RKO (cell line): ENCODE measurements at places on chromosomes 4 and X.

DNA sequence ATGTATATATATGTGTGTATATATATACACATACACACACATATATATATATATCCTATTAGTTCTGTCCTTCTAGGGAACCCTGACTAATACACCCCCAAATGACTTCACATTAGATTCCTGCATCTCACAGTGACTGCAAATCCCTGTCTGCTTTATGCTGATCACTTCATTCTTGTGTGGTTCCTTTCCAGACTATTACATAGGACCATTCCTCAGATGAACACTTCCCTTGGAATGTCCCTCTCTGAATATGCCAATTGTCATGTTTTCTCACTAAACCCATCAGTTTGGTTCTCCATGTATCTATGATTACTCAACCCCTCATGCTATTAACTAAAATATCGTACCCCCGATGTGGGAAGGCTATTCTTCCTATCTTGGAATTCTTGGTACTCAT lies 605.2 kb upstream of the NR3C2 start:
- DNase-seq = no peak

- no peak for DNase-seq
Measured at GRCh38 chrX:40253771-40254170, 156.0 kb upstream of the BCOR start.

DNA sequence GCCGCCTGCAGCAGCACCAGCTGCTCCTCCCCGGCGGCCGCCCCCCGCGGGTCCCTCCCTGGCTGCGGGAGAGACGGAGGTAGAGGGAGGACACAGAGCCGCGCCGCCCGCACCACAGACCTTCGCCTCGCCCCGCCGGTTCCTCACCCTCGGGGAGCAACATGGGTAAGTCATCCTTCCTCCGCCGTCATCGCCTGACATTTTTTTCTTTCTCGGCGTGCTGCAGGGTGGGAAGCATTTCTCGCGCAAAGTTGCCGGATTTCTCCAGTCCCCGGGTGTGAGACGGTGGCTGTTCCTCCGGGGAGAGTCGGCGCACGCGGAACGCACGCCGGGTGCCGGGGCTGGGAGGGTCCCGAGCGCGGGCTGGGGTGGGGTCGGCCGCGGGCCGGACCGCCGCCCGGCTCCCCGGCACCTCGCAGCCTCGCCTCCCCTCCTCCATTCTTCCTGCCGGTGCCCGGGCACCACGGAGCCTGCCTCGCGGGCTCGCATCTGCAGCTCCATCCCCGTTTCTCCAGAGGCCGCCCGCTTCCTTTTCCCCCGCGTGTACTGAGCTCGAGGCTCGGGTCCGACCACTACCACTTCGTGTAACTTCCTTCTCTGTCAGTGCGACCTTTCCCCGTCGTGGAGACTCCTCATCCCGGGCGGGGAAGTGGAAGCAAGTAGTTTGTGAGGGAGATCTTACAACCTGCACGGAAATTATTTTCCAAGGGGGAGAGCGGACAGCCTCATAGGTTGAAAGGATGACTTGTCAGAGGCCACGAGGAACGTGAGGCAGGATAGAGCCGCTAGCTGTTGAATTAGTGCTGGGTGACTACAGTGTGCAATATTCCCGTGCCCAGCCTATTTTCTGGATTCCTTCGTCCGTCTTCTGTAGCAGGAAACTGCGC lies 464 bp downstream of the RAP1GDS1 start:
- DNase-seq = peak; percentile 86

DNA sequence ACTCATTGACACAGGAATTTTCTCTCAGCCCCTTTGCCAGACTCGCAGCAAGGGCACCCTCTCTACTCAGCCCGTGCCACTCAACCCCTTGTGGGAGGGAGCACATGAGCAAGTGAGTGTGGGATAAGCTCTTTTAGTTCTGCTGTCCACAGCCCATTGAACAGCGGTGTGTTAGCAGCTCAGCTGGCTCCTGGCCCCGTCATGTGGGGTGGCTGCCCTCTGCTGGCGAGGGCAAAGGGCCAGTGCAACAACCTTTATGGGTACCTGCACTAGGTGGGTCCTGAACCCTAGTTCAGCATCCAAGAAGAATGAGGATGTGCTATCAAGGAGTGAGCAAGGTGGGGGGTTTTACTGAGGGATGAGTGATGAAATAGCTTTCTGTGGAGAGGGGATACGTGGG lies 85.0 kb upstream of the ZNF81 start:
- DNase-seq = peak; percentile 32

- DNase-seq = no peak
Measured at GRCh38 chr4:30667919-30668318, 52.2 kb upstream of the PCDH7 start.

- no peak for DNase-seq
Measured at GRCh38 chr4:25915353-25915705, 1.3 kb downstream of the SMIM20 start.

- no peak for DNase-seq
Measured at GRCh38 chrX:69000877-69001276, 164.4 kb downstream of the PJA1 start.

GRCh38 chr4:108428923-108429322 lies 191.5 kb upstream of the RPL34 start:
- no peak for DNase-seq

DNA sequence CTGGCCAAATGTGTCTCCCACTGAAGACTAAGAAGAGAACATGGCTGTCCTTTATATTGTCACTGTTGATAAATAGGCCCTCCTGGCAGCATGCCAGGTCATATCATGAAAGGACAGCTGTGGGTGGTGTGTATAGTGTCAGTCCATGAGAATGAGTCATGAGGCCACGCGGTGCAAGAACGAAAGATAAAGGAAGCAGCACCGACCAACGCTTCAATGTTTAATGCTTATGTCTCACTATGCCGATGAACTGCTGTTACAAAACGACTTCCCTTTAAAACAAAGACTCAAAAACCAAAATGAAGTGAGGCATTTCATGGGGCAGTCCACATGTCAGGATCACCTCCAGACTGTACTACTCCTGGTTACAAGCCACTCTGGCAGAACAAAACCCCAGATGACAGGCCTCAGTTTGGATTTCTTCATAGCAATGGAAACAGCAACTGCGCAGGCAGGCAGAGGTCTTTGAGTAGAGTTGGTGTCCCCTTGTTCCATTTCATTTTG lies 5.2 kb upstream of the TCEANC start:
- DNase-seq = peak; percentile 9

DNA sequence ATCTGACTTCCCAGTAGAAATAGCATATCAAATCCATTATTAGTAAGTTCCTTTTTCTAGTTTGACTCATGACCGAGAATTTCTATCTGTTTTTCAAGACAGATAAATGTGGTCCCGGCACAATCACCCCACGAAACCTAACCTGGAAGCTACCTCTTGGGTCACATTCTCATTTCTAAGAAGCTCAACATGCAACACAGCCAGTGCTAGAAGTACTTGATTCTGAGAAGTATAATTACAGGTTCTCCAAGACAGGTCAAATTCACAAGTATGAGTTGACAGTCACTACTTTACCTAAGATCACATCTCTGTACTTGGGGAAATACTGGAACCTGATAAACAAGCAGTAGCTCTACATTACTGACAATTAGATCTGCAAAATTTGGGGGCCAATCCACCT lies 54.0 kb upstream of the PLAC1 start:
- DNase-seq = no peak

GRCh38 chr4:128315756-128316520 lies 28.3 kb upstream of the PGRMC2 start:
- no peak for DNase-seq

- no peak for DNase-seq
Measured at GRCh38 chr4:183757060-183757459, 98.0 kb downstream of the TRAPPC11 start.

- DNase-seq = no peak
Measured at GRCh38 chr4:168856312-168856711, 153.7 kb downstream of the CBR4 start.

DNA sequence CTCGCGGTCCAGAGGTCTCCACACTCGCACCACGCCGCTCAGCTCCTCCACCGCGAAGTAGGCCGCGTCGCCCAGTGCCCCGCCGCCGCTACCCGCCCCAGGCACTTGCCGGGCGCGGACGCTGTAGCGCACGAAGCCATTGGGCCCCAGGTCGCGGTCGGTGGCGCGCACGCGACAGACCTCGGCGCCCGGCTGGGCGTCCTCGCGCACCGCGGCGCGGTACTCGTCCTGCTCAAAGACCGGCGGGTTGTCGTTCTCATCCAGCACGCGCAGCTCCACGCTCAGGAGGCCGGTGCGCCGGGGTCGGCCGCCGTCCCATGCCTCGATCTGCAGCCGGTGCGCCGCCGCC lies 1.4 kb downstream of the DCHS2 start:
- DNase-seq = no peak

DNA sequence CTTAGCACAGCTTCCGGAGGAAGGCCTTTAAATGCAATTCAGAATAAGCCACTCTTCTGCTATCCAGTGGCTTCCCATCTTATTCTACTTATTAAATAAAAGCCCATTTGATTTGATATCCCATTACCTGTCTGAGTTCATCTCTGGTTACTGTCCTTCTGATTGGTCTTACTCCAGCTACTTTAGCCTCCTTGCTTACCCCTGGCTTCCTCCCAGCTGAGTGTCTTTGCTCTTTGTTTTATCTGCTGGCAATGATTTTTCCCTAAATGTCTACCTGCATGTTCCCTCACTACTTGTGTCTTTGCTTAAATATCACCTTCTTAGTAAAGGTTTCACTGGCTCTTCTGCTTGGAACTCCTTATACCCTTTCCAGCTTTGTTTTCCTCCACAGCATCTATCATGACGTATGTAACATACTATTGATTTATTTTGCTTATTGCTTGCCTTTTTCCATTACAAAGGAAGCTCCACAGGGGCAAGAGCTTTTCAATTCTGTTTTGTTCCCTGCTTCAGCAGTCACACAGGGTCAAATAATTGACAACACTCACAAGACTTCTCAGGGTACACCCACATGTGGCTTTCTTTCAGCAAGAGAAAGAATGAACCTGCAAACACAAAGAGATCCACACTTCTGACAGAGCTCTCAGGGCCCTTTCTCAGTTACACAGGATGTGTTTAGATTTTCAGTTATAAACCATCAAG lies 63.8 kb downstream of the TBC1D19 start:
- DNase-seq = no peak

GRCh38 chrX:139298437-139298836 lies 232.1 kb upstream of the F9 start:
- DNase-seq = no peak

DNA sequence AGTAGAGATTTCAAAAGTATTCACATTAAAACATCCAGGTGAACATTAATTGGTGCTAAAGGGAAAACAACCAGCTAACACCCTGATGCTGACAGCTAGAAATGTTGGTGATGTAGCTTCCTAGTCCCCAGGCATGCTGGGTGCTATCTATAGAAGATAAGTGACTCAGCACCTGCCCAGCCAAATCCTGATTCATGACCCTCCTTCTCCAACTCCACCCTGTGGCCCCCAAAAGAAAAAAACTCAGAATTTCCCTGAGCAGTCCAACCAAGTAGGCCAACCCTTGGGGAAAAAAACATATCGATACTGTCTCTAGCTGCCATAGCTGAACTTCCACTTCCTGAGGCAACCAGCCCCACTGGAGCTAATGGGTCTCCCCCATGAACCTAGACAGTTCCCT lies 197.6 kb upstream of the KLF3 start:
- peak; percentile 16 for DNase-seq

DNA sequence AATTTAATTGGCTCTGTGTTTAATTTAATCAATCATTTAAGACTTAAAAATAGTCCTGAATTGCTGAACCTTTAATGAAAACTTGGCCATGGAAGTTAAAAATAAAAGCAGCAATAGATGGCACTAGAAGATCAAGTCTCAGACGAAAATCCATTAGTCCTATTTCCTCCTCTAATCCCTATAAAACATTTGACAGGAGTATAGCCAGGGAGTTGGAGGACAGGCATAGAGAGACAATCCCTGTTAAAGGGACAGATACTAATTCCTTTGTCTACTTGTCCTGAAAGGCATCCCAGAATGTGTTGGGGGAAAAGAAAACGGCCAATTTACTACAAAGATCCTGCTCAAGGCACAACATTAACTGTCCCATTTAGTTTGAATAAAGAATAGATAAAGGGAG lies 276.3 kb upstream of the TACR3 start:
- DNase-seq = peak; percentile 9

GRCh38 chr4:24143741-24144140 lies 253.9 kb upstream of the PPARGC1A start:
- no peak for DNase-seq

DNA sequence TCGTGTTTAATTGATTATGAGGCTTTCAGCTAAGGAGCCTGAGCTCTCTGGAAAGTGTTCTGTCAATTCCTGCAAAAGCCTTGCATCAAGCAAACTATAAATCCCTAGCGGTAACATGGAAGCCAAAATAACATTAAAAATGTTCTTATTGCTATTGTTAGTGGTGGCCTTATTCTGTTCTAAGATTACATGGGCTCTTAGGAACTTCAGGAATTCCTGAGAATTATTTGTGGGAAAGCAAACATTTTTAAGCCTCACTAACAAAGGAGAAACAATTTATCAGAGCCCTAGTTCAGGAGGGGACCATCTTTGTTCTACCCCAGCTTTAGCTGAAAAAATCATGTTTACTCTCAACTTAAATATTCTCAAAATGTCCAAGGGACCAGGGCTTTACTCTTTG lies 119.6 kb downstream of the PAPSS1 start:
- DNase-seq = no peak

DNA sequence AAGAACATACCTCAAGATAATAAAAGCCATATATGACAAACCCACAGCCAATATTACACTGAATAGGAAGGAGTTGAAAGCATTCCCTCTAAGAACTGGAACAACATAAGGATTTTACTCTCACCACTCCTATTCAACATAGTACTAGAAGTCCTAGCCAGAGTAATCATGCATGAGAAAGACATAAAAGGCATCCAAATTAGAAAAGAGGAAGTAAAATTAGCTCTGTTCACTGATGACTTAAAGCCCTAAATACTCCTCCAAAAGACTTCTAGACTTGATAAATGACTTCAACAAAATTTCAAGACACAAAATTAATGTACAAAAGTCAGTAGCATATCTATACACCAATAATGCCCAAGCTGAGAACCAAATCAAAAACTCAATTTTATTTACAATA lies 235.7 kb downstream of the NKX6-1 start:
- DNase-seq = no peak

DNA sequence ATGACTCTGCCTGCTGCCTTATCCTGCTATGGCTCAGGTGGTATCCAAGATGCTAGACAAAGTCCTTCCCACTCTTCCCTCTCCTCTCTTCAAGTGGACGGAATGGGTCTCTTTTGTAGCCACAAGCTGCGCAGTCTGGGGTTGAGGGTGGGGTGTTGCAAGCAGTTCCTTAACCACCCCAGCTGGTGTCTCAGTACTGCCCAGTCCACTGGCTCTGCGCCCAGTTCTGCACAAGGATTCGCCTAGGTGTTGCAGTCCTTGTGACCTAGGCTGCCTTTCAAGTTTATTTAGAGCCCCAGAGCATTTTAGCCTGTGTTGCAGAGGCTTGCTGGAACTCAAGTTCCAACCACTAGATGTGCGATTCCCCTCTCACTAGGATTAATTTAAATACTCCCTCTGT lies 120.7 kb downstream of the NEXMIF start:
- DNase-seq = no peak

DNA sequence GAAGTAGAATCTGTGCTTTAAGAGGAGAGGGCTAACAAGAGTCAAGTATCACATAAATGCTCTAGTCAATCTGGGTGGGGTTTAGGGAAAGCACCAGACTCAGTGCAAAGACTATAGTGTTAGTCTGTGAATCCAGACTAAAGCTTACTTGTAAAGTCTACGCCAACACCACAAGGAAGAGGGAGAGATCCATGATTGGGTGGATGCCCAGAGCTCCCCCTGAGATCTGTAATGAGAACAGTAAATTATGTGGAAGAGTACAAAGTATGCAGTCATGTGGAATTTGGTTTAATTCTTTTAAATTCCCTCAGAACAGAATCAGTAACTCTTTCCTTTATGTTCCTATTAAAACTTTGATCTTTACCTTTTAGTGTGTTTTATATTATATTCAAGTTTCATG lies 354.7 kb upstream of the SPANXN4 start:
- no peak for DNase-seq
